LNCaP clone FGC (cell line): ENCODE measurements at places on chromosomes 6 and 20.

GRCh38 chr6:157928428-157928827 is 53.2 kb upstream of the SYNJ2 start:
- no peak for DNase-seq

GRCh38 chr6:150391890-150392289 is 23.1 kb downstream of the IYD start:
- DNase-seq = no peak

DNA sequence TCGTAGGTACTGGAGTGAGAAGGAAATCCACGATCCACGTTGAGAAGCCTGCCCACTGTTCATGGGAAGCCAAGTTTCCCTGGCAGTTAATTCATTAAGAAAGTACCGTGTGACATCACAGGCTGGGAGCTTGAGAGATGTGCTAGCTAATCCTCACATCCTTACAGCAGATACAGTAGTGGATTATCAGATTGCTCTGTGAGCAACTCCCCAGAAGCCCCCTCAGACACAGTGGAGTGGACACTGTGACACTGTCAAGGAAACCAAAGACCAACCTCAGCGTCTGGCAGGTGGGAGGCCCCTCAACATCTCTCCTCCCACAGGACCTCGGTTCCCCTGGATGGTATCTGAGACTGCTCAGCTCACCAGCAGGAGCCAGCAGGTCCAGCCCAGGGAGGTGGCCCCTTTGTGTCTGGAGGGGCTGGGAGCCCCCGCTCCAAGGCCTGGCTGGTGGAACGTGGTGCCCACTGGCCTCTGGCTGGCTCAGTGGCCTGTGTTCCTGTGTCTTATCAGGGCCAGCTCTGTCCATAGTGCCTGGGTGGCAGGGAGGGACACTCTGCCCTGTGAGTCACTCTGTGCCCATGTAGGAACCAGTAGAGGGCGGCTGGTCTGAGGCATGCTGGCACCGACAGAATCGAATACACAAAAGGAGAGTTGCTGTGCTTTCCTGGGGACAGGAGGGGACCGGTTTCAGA is 7.2 kb downstream of the PYGB start:
- peak; percentile 85 for DNase-seq

- no peak for DNase-seq
Observed at GRCh38 chr20:37335642-37336368, 10.1 kb upstream of the SRC start.

DNA sequence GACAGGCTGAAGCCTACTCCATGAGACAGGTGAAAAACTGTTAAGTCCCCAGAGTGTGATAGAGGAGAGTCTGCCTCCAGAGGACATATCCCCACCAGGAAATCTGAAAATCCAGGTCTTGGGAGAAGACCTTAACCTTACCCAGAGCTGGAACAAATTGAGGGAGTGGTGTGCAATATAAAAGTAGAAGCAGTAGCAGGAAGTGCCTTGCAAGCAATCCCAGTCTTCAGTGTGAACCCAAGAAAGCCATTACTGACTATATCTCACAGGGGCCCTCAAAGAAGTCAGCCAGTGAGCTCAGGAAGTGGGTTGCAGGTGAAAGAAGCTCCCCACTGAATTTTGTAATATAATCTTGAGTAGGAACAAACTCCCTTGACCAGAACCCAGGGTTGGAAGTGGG is 41.9 kb upstream of the PKIB start:
- DNase-seq = no peak

- no peak for DNase-seq
Observed at GRCh38 chr6:140979642-140980091, 1153.1 kb upstream of the GJE1 start.
